ENCODE measurements at places on chromosomes 12 and 14.

GRCh38 chr12:103698752-103699560 is 111.9 kb downstream of the STAB2 start:
- no peak for DNase-seq

- no peak for DNase-seq
These were observed 55.8 kb downstream of the GALNT4 start for GRCh38 chr12:89468648-89469326.

GRCh38 chr12:81888961-81889360 is 129.8 kb upstream of the PPFIA2 start:
- DNase-seq: no peak

DNA sequence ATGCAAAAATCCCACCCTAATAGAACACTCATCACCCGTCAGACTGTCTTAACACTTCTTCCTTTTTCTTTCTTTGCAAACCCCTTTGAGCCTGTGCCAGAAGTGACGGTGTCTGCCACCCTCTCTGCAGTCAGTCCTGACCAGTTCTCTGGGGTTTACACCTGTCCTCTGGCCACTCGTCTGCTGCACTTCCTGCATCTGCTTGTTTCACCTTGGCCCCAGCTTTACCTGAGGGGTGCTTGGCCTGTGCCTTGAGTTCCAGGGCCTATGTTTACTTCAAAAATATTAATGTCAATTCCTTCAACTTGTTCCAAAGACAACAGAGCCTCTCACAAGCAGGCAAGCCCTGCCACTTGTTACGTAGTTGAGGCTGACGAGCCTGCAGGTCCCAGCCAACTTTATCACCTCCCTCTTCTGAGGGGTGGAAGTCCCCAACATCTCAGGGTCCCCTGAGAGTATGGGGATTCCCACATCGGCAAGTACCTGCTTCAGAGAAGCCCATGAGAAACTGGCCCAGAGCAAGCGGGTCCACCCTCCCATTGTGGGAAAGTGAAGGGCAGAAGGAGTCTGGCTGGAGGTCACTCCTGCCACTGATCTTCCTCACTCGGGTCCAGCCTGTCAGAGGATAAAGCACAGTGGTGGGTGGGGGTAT is 205.4 kb downstream of the DAD1 start:
- DNase-seq: no peak

GRCh38 chr14:37172024-37172869 is at the start of gene SLC25A21:
SLC25A21 (minus strand) TSS chr14:37172606.
- no peak for DNase-seq

DNA sequence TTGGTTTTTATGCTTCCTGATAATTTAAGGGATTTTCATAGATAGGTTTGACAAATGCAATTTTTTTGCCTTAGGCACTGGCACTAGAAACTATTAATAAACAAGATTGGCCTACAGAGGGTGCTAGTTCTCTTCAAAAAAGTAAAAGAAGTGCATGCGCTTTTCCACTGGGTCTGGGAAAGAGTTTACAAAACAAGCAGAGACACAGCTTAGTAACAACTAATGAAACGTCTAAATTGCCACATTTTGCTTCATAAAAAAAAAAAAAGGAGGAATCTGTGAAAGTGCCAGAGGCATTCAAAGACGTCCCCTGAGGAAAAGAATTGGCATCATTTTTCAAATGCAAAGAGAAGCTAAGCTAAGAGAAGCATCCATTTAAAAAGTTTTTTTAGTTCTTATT is 58.3 kb upstream of the EEA1 start:
- peak; percentile 29 for DNase-seq

DNA sequence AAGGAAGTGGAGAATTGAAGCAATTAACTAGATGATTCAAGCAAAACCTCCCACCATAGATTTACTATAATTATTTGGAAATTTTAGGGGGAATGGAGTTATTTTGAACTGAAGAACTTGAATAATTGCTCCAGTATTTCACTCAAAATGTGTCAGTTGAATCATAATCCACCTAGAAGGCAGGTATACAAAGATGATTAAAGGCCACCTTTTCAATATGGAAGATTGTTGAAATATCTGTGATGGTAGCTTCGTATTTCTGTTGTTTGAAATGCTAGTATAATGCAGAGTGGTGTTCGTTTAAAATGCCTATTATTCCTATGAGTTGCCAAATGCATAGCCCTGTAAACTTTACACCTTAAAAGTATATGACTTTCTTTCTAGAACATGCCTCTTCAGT is 3.1 kb downstream of the HMGA2 start:
- DNase-seq: no peak

- DNase-seq: no peak
These were observed 6.2 kb downstream of the EIF2S3B start for GRCh38 chr12:10511756-10512355.
